ENCODE measurements at places on chromosomes 12 and 14.

- no peak for DNase-seq
Observed at GRCh38 chr14:72664651-72665050, 229.2 kb downstream of the DPF3 start.

GRCh38 chr12:123364532-123365024 lies at the start of gene SBNO1:
TSS of gene SBNO1 (minus strand) at chr12:123364847. CDS start at chr12:123350441, 14,406 bp downstream.
- peak; percentile 89 for DNase-seq

- DNase-seq: no peak
Observed at GRCh38 chr12:79617696-79618095, 73.1 kb downstream of the PAWR start.

- DNase-seq: peak; percentile 76
Observed at GRCh38 chr12:89244536-89244935, 107.8 kb downstream of the DUSP6 start.

GRCh38 chr12:74780182-74780849 lies 242.7 kb downstream of the ATXN7L3B start:
- no peak for DNase-seq

- no peak for DNase-seq
Observed at GRCh38 chr12:92621833-92622232, 81.0 kb upstream of the PLEKHG7 start.

GRCh38 chr12:65673732-65674131 lies 150.6 kb upstream of the HMGA2 start:
- no peak for DNase-seq

DNA sequence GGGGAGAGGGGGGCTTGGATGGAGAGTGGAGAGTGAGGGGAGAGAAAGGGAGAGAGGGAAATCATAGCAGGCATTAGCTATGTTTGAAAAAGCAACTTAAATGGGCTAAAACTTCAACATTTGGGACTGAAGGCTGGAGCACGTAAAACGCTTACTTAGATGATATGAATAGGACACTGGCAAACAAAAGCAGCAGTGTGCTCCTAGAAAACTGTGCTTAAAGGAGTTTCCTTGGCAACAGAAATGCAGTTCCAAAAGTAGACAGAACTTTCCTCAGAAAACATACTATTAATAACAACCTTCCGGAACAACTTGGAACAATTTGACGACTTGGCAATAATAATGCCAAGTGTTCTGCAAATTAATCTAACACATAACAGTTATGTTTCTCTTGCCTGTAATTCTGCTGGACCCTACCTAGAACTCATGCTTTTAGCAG lies 235.5 kb upstream of the NPAS3 start:
- no peak for DNase-seq

DNA sequence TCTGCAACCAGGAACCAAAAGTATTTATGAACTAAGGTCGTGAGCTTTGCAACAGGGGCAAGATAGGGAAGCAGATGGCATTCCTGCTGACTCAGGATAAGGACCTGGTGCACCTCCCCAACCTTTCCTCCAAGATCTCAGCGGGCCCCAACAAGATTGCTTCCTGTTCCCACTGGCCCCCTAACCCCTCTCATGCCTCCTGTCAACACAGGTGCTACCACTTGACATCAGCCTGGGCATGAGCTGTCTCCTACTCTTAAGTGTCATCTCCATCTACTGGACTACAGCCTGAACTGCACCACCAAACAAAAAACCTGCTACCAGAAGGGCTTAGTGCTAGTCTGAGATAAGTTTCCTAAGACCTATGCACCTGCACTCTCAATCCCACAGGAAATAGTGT lies 32.7 kb downstream of the MED6 start:
- peak; percentile 37 for DNase-seq

DNA sequence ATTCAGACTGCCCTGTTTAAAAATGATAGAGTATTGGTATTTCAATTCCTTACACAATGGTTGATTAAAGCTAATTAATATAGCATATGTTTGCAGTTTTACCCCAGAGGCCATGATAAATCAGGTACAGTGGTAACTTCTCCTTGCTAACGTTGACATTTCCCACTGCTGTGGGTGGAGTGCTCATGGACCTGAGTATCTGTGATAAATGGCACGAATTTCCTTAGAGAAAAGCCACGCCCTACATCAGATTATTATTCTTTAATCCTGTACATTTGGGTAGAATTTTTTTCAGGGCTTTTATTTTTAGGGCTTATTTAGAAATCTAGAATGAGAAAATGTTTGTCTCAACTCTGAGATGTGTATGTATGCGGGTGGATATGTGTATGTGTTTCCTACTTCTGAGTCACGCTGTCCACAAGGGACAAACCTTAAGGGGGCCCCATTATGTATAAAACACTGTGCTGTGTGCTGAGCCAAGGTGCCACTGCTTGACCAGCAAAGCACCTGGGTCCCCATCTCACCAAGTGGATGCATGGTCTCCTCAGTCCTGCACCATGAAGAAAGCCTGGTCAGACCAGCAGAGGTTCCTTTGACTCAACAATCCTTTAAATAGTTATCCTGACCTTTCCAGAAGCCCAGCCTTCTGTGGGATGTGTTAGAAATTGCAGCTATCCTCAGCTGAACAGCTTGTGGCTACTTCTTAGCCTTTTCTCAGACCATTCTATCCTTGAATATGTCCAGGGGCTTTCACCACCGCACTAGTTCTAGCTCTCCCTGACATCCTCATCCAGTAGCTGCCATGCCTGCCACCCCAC lies 57.9 kb upstream of the STK38L start:
- no peak for DNase-seq

DNA sequence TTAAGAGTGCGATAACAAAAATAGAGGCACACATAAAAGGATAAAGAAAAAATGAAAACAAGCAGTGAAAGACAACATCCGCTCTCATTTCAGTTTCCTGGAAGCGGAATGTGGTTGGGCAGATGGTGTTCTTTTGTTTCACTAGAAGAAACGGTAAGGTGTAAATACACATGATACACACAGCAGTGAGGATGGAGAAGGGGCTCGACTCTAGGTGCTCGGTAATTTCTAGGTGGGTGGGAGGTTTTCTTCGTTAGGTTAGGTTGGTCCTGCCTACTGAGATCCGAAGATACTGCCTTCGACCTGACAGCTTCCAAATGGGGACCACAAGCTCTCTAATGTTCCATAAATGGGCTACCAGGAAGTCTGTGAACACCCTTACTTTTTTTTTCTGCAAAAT lies 1082.5 kb downstream of the BCL11B start:
- DNase-seq: peak; percentile 76

GRCh38 chr12:13973996-13974395 lies 7.4 kb downstream of the GRIN2B start:
- no peak for DNase-seq

DNA sequence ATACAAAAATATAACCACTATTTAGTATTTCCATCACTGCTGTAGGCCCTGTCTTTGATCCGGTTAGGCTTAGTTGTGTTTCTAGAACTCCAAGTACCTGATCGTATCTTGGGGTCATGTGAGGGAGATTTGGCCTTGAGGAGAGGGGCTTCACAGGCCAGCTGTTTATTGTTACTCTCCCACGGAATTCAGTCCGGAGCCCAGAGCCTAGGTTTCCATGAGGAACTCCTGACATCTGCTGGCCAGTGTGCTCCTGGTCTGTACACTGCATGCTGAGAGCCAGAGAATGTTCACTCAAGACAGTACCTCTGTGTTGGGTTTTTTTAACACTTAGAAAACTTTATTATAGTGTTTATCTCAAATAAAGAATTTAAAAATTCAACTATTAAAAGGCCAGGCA lies 341.0 kb upstream of the TMEM132C start:
- DNase-seq: no peak

DNA sequence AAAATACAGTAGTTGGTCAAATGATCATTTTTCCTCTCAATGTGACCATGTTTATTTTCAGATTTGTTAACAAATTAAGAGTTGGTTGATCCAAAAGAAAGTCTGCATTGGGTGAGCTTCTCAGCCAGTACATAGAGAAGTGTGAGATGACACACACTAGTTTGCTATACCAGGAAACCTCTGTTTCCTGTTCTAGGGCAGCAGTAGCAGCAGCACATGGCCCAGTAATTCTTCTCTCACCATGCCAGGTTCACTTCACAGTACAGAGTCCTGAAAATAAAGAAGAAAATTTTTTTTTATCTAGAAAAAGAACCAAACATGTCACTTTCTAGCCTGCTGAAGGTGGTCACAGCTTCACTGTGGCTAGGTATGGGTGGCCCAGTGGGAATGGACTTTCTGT lies 250.2 kb upstream of the OR4E1 start:
- DNase-seq: peak; percentile 50

DNA sequence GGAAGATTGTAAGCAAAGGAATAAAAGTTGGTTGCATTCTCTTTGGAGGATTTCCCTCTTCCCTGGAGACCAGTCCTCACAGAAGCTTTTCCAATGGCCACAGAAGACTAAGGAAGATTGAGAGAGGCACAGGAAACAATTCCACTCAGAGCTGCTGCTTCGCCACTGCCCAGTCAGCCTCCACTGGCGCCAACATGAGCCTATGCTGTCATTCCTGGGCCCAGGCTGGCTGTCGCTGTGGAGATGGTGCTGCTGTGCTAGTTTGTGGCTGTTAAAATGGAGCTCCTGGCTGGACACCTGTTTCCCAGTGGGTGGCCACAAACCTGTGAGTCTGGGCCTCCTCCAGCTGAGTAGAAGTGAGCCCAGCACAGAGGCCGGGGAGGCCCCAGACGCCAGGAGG lies 6.6 kb downstream of the P2RX7 start:
- DNase-seq: no peak

GRCh38 chr14:24057271-24057670 lies 5.5 kb downstream of the CARMIL3 start:
- no peak for DNase-seq

DNA sequence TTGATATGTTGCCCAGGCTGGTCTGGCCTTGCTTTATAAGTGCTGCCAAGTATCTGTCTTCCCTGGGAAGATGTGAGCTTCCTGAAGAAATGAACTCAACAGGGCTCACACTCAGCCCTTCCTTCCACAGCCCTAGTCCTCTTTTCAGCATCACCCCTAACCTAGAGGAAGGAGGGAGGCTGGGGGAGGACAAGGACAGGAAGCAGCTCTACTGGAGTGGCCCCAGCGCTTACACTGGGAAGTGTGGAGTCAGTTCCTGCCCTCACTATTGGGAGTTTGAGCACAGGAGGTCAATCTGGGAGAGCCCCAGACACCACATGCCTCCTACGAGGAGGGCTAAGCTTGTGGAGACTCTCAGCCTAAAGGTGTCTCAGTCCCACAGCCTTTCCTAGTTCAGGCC lies 16.8 kb downstream of the GALNT6 start:
- no peak for DNase-seq

DNA sequence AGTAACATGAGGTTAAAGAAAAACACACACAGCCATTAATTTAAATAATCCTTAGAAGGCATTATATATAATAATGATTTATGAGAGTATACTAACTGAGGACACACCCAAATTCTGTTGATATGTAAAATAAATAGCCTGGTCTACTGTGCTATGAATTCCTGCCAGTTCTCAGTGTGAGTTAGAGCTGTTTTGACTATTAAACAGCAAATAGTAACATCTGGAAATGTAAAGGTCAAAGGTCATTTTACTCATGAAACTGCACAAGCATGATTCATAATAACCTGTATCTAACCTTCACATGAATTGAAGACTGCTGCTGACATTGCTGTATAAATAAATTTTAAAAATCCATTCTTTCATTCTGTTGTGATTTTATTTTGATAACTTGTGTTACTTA lies 966.7 kb downstream of the SLC6A15 start:
- no peak for DNase-seq

DNA sequence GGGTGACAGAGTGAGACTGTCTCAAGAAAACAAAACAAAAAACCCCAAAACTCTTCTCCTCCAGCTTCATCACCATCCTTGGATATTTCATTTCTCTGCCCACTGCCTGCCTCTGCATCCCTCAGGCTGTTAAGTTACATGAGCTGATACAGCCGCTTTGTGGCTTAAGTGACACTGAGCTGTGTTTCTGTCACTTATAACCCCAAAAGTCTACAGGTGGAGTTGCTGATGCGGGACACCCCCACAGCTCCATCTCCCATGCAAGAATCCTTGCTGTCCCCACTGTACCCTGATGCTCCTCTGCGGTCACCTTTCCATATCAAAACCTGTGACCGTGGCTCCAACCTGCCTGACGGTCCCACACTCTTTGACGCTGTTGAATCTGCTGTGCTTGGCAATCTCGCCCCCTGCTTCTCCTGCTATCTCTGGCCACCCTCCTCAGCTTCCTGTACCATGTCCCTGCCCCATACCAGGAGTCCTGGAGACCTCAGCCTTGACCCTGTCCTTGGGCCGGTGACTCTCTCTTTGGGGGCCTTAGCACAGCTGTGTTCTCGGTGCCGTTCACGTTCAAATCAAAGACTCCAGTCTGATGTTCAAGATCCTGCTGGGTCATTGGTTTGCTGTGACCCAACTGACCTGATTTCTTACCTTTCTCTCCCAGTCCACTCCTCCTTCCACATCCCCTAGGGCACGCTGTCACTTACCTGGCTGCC lies 20.3 kb downstream of the HVCN1 start:
- no peak for DNase-seq

GRCh38 chr12:13222076-13222475 lies 25.6 kb downstream of the EMP1 start:
- no peak for DNase-seq

- DNase-seq: no peak
Observed at GRCh38 chr12:116712458-116713303, 25.2 kb downstream of the SPRING1 start.

DNA sequence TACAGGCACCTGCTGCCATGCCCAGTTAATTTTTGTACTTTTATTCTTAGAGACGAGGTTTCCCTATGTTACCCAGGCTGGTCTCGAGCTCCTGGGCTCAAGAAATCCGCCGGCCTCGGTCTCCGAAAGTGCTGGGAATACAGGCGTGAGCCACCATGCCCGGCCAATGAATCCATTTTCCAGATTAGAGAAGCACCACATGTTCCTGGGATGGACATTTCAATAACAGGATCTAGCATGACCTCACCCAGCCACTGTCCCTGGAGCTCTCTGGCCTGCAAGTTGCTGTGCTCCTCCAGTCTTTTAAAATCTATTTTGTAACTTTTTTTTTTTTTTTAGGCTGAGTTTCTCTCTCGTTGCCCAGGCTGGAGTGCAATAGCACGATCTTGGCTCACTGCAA lies 2.2 kb downstream of the GPR132 start:
- DNase-seq: no peak

GRCh38 chr12:122459211-122459610 lies 36.7 kb upstream of the CLIP1 start:
- no peak for DNase-seq

GRCh38 chr12:118103601-118104382 lies at the start of gene VSIG10:
TSS of gene VSIG10 (minus strand) at chr12:118104011. CDS start at chr12:118103671, 340 bp downstream.
- no peak for DNase-seq

GRCh38 chr12:131559517-131560516 lies 151.1 kb upstream of the SFSWAP start:
- DNase-seq: no peak

GRCh38 chr14:93654599-93654998 lies 133.7 kb downstream of the PRIMA1 start:
- DNase-seq: no peak

Measured in activated CD4-positive, alpha-beta T cell treated with anti-CD3 and anti-CD28 coated beads, Interleukin-2, Interleukin-4, amounts not matched to agents 100 ng/mL and 50 ng/mL, durations not matched to agents 16 hours and 8 hours (primary cell).